ENCODE measurements at places on chromosomes 7 and 10. TPM values are rescaled to one million over a fixed set of nuclear protein-coding genes. Genes with fewer than 3 reads are reported as not detected.
A peak's percentile ranks its signal among the peaks of the same experiment; 100 is the strongest.

IMMP2L gene
- 9.9 TPM for total RNA-seq

FKBP6 gene
- not detected for total RNA-seq

EXOC6 gene
- total RNA-seq, result 1.1 TPM

DNA sequence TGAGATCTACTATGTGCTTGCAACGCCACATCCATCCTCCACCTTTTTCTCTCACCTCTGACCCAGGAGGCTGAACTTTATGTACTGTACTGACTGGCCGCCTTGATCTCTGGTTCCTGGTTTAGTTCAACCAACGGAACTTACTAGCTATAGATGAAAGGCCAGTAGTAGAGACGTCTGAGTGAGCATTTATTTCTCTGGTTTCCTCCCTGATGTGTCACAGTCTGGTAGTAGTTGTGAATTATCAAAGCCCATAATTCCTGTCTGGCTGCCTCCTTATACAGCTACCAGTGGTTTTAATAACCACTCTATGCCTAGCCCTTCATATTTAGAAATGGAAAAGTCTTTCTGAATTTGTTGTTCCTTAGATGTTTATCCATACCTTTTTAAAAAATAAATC lies 64.7 kb downstream of the POM121L12 start:
- no peak for DNase-seq

DNA sequence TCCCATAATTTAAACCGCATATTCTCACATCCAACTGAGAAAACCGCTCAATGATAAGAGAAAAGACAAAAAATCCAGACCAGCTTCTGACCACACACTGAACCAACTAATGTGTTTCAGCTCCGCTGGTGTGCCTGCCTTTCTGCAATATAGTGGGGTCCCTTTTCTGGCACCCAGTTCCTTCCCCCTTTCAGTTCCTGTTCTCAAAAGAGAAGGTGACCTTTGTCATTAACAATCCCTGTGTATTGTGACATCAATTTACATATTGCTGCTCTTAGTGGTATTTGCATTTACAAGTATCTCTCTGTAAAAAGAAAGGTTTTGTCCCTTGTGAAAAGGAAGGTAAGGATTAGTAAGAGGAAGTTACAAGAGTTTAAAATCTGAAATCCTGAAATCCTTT lies 1.4 kb downstream of the PPP1R17 start:
- no peak for DNase-seq

GRCh38 chr7:81674431-81674830 lies 95.4 kb downstream of the HGF start:
- DNase-seq, result no peak

DNA sequence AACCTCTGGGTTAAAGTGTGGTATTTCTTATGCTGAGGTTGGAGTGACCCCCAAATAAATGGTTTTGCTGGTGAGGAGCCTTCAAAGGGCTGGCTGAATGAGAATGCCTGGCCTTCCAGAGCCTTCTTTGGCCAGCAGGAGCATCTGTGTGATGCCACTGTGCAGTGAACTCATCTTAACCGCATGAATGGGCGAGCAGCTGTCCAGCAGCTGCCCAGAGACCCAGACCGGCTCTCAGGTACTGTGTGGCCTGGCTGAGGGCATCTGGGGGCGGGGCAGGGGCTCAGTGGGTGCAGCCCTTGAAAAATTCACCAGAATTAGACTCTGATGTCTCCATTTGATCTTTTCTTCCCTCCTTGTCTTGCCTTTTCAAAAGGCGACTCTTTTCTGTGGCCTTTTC lies 59.0 kb downstream of the SYPL1 start:
- no peak for DNase-seq

DNA sequence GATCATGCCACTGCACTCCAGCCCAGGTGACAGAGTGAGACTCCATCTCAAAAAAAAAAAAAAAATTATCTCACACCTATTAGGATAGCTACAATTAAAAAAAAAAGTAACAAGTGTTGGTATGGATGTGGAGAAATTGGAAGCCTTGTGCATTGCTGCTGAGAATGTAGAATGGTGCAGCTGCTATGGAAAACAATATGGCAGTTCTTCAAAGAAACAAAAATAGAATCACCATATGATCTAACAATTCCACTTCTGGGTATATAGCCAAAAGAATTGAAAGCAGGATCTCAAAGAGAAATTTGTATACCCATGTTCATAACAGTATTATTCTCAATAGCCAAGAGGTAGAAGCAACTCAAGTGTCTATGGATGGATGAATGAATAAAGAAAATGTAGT lies 143.6 kb upstream of the PRR15 start:
- no peak for DNase-seq

DNA sequence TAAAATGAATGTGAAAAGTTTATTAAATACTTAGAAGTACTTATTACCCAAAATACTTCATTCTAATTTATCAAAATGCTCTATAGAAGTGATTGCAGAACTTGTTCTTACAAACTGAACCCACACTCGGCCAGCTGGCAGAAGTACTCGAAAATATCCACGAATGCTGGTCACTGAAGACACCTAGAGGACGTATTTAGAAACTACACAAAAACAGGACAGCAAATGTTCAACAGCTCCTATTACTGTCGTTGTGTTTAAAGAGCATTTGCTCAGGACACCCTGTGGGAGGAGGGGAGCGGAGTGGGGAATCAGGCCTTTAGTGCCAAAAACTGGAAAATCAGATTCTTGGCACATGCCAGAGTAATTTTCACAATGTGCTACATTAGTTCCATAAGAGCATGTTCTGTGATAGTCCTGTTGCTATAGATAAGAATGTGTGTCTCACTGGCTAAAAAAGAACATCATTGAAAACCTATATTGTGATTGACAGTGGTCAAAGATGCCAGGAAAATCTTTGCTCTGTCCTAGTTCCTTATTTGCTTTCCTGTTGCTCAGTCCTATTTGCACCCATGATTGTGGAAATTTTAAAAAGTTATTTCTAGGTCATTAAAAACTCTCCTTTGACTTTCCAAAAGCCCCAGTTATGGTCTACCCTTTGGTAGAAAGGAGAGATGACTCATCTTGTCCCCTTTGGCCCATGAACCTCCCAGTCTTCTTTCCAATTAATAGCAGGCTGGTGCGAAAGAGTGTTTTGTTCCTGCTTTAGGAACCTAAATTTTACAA lies 49.0 kb upstream of the NRBF2 start:
- DNase-seq, result peak; percentile 93

- DNase-seq, result no peak
Observed at GRCh38 chr7:74542558-74543117, 88.9 kb downstream of the GTF2IRD1 start.

DNA sequence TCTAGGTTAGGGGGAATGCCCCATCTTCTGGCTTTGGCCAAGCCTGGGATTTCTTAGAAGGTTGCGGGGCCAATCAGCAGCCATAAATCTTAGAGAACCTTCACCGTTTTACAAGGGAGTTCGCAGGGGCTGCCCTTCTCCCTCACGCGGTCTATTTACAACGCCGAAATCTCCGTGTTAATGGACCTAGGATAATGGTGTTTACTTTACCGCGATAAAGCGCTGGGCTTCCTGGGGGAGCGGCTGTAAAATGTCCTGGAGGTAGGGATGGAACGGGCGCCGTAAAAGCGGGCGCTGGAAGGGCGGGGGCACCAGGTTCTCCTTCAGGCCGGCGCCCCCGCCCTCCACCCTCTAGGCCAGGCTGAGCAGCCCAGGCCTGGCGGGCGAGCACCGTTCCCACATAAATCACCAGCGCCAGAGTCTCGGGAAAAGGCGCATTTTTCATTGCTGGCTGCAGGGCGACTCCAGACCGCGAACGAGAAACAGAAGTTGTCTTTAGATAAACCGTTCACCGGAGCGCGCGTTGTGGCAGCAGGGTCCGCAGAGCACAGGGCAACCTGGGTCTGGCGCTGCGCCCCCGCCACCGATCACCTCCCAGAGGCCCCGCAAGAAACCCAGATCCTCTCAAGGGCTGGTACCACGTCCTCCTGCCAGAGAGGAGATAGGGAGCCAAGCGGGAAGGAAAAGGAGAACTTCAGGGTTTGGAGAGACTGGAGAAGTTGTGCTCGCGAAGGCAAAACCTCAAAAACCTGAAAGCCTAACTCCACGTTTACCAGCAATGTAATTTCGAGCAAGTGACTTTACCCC lies 12.5 kb upstream of the NKX2-3 start:
- DNase-seq, result no peak
